ENCODE measurements at places on chromosomes 3 and 15.

DNA sequence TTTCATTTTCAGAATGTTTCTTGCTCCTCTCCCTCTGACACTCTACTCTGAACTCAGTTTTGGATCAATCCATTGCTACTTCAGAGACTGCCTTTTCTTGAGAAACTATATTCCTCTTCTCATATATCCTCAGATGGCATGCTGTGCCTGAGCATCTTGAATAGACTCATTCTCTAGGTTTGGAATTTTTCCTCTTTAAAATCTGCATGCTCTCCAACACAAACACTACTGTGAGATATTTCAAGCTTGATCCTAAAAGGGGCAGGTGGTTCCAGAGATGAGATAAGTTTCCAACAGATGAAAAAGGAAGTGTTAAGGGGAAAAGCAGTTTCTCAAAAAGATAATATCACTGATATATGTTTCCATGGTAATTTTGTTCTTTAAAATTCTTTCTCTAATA, 742.2 kb upstream of the EPHA6 start:
- DNase-seq, result no peak

DNA sequence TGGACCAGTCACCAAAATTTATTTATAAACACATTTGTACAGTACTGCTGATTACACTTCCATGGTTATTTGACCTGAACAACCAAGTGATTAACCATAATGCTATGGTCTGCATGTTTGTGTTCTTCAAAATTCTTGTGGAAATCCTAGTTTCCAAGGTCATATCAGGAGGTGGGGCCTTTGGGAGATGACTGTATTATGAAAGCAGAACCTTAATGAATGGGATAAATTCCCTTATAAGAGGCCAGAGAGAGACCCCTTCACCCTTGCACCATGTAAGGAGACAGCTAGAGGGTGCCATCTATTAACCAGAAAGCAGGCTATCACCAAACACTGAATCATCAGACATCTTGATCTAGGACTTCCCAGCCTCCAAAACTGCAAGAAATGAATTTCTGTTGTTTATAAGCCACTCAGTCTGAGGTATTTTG, 1.9 kb downstream of the SCAPER start:
- DNase-seq, result no peak

DNA sequence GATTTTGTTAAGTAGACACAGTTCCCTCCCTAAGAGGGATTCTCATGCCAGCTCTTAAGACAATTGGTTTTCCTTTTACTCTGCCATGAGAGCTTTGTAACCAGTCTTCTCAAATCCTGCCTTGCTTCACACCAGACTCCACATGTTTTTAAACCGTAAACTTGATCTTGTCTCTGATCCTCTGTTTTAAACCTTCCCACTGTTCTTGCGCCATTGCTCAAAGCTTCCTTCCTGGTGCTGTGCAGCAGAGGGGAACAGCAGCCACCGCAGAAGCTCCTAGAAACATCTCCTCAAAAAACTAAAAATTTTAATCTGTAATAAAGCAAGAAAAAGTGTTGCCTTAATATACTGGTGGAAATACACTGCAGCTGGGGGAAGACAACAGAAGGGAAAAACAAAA, 154.5 kb upstream of the SATB1 start:
- no peak for DNase-seq

DNA sequence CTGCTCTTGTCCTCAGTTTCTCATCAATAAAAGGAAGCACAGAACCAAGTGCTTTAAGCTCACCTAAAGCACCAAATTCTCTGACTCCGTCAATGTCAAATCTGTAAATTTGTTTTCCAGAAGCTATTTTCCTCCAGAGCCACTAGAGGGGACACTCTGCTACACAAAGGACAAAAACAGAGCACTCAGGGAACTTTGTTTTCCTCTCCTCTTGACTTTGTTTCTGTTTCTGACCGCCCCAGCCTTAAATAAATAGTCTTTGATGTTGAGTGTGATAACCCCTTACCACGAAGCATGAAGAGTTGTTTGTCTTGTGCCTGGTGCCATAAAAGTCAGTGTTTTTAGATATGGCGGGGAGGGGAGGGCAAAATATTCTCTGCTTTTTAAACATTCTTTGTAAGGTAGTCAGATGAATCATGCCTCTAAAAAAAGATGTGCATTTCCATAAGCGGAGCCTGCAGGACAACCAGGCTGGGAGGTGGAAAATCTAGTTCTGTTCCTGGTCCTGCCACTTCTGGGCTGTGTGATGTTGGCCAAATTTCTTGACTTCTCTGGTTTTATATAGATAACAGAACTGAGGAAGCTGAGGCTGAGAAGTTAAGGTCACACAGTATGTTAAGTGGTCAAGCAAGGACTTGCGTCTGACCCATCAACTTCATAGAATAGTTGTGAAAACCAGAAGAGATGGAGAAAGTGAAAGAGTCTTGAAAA, 7.3 kb upstream of the ZBTB38 start:
- no peak for DNase-seq

DNA sequence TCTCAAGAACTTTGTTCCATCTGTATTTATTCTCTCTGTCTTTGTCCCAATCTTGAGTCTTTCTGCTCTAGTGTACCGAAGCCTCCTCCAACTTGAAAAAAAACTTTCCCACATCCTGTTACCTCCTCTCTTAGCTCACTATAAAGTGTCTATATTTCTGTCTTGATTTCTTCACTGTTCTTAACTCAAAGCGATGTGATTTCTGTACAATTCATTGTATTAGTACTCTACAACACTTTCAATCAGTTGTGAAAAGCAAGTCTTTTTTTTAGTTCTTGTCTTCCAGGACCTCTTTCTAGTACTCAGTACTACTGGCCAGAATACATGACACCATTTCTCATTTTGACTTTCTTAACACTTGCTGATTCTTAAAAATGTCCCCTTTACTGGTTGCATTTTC, 353.5 kb upstream of the SATB1 start:
- DNase-seq, result no peak

GRCh38 chr3:100330651-100331050, 3.9 kb upstream of the NIT2 start:
- DNase-seq, result no peak

DNA sequence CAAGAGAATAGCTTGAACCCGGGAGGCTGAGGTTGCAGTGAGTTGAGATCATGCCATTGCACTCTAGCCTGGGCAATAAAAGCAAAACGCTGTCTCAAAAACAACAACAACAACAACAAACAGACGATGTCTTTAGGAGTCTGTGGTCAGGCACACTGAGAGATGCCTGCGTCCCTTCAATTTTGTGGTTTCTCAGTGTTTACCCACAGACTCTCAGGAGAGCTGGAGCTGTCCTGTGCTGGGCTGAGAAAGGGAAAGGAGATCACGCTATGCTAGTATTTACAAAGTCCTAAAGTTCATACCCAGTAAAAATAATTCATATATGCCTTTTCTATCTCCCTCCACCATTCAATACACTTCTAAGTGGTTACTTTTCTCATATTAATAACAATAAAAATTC, 6.3 kb downstream of the LAMP3 start:
- no peak for DNase-seq
